ENCODE measurements at places on chromosomes 1 and 21.

- no peak for DNase-seq
These were observed 143.1 kb downstream of the IFI44 start for GRCh38 chr1:78792756-78793155.

- DNase-seq = no peak
These were observed 66.3 kb upstream of the LRRC8D start for GRCh38 chr1:89754518-89754917.

DNA sequence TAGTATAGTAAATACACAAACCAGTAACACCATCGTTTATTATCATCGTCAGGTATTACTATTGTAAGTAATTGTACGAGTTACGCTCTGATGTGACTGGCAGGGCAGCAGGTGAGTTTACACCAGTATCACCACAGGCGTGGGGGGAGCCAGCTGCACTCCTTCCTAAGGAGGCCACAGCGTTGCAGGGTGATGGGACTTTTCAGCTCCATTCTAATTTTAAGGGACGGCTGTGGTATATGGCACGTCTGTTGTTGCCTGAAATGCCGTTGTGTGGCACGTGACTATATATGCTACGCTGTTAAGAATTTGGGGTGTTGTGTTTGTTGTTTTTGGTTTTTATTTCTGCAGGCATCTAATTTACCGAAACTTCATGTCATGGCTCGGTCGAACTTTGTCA lies 164.8 kb upstream of the COL6A1 start:
- DNase-seq = no peak

DNA sequence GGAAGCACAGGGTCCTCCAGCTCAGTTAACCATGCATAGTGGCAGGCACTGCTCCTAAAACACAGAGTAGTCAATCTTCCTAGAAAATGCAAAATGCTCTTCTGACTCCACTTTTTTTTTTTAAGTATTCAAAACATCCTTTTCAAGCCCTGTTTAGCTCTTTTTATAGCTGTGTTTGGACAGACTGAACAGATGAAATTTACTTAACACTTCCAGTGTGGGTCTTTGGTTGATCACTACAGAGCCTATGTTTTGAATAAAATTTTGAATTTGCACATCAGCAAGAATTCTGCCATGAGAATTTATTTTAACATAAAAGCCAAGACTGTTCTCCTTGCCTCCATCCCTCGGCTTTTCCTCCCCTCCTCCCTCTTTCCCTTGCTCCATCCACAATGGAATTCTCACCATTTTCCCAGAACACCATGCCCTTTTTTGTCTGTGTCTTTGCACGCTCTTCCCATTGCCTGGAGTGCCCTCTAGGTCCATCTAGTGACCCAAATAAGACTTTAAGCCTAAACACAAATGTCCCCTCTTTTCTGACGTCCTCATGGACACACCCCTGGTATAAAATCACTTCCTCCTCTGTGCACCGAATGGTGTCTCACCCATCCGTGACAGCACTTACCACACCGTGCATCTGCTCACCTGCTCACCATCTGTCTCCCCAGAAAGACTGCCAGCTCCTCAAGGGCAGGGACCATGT lies 24.0 kb upstream of the CPT2 start:
- DNase-seq = peak; percentile 59

DNA sequence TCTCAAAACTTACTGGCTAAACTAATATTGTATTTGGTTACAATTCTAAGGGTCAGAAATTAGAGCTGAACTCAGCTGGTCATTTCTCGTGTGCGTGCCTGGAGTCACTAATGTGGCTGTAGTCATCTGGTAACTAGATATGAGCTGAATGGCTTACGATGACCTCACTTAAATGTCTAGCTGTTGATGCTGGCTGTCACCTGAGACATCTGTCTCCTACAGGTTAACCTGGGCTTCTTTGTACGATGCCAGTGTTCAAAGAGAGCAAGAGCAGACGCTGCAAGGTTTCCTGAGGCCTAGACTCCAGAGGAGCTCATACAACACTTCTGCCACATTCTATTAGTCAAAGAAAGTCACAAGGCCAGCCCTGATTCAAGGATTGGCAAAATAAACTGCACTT lies 17.1 kb upstream of the ALG6 start:
- DNase-seq = no peak

GRCh38 chr1:201192261-201192788 lies 1.7 kb downstream of the IGFN1 start:
- DNase-seq = no peak

- no peak for DNase-seq
These were observed 858.0 kb downstream of the USP25 start for GRCh38 chr21:16587681-16588375.

- no peak for DNase-seq
These were observed 1287.4 kb upstream of the B3GALT2 start for GRCh38 chr1:194473766-194474165.

DNA sequence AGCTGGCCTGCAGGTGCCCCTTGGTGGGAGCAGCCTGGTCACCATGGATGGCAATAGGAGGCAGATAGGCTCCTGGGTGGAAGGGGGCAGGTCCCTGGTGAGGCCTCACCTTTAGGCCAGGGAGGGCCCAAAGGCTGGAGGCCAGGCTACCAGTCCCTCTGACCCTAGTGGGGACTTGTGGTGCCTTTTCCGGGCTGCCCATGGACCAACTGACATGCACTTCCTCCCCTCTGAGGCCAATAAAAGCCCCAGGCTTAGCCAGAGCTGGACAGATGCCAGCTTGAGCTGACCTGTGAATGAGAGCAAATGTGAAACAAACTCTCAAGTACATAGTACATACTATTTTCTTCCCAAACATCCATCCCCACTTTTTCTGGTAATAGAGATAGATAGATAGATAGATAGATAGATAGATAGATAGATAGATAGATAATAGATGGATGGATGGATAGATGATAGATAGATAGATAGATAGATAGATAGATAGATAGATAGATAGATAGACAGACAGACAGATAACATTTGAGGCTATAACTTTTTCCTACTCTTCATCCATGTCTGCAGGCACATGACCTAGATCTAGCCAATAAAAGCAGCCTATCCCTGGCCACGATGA lies 9.2 kb upstream of the CTTNBP2NL start:
- DNase-seq = no peak

GRCh38 chr1:175250027-175250426 lies 57.5 kb upstream of the KIAA0040 start:
- no peak for DNase-seq

- DNase-seq = no peak
These were observed 52.9 kb downstream of the FOXJ3 start for GRCh38 chr1:42282024-42282579.

GRCh38 chr1:90186506-90187322 lies 191.8 kb downstream of the ZNF326 start:
- no peak for DNase-seq

DNA sequence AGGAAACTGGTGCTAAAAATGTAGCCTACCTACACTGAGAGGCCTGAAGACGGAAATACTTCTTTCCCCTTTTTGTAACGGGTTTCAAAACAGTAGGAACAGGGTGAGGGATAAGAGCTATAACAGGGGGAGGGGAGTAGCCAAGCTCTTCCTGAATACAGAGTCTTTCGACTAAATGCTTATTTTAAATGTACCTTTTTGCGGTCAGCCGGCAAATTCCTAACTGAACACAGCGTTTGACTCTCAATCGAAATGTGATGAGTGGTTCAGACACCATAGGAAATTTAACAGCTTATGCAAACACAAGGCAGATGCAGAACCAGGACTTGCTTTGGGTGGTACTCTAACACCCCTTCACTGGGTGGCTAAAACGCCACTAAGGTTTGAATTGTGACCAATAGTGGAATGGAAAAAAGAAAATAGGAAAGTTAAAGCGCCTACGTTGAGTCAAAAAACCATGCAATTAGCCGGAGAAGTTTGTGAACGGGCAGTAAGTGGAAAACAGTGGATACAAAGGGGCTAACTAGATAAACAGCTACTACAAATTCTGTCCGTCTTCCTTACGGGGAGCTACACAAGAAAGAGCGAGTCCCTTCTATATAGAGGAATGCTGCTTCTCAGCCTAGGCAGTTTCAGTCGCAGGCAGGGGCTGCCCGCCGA lies 1.7 kb downstream of the EGLN1 start:
- DNase-seq = no peak

GRCh38 chr1:200226268-200226968 lies 183.4 kb downstream of the ZNF281 start:
- DNase-seq = no peak

- DNase-seq = no peak
These were observed 8.6 kb downstream of the PRKACB start for GRCh38 chr1:84152649-84153056.
